Vagina (tissue), 2 donors: ENCODE measurements at places on chromosomes 4 and X.

GRCh38 chrX:39726771-39727170, 371.0 kb downstream of the BCOR start:
- DNase-seq, result no peak
- H3K27me3 ChIP-seq, result no peaks in the 10 kb centered on the region
- H3K4me1 ChIP-seq, result no peaks in the 10 kb centered on the region
- no peak overlapping the region for H3K4me3 ChIP-seq

- H3K36me3 ChIP-seq, result no peaks in the 10 kb centered on the region
- H3K4me1 ChIP-seq, result no peaks in the 10 kb centered on the region
- no peak overlapping the region for H3K27ac ChIP-seq
- H3K27me3 ChIP-seq, result no peaks in the 10 kb centered on the region
- H3K4me3 ChIP-seq, result no peak overlapping the region
- DNase-seq, result no peak
Observed at GRCh38 chr4:14644580-14645282, 357.6 kb upstream of the CPEB2 start.

- DNase-seq, result no peak
- H3K4me3 ChIP-seq, result no peak overlapping the region
- no peaks in the 10 kb centered on the region for H3K27me3 ChIP-seq
- H3K4me1 ChIP-seq, result no peaks in the 10 kb centered on the region
Observed at GRCh38 chrX:69795702-69796101, 179.8 kb downstream of the EDA start.

DNA sequence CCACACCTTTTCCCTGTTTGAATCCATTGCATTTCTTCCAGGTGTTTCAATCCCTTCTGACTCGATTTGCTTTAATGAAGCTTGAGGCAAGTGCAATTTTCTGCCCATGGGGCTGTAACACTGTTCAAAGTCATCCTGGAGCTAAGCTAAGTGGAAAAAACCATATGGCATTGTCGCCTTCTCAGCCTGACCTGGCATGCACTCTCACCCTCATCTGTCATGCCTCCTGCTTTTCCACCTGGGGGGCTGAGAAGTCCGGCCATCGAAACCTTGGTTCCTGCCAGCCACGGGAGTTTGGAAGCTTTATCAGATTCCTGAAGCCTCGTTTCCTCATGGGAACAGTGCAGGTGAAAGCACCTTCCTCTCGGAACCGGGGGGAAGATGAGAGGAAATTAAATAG, 38.2 kb downstream of the WFS1 start:
- no peak for DNase-seq
- H3K27me3 ChIP-seq, result no peaks in the 10 kb centered on the region
- no peaks in the 10 kb centered on the region for H3K36me3 ChIP-seq
- H3K4me1 ChIP-seq, result peaks cover 12% of the 10 kb centered on the region

DNA sequence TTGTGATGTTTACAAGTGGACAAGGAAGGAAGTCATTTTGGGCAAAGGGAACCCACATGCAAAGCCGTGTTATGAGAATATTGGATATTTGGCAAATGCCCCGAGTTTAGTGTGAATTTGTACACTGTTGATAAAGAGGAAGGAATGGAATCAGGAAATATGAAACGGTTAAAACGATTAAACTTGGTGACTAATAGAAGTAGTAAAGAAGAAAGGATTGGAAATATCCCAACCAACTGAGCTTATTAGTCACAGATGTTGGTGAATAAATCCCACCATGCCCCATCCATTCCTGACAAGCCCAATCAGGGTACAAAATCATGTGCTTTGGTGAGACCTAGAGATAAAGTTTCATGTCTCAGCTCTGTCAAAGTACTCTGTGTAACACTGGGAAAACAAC, 22.0 kb downstream of the ARHGAP24 start:
- H3K27me3 ChIP-seq, result no peaks in the 10 kb centered on the region
- H3K4me1 ChIP-seq, result peaks cover 37% of the 10 kb centered on the region
- no peak overlapping the region for H3K4me3 ChIP-seq
- H3K27ac ChIP-seq, result peak overlapping the region; percentile 46
- H3K36me3 ChIP-seq, result no peaks in the 10 kb centered on the region
- no peak for DNase-seq

GRCh38 chr4:114659386-114660008, 60.9 kb downstream of the UGT8 start:
- no peaks in the 10 kb centered on the region for H3K36me3 ChIP-seq
- no peaks in the 10 kb centered on the region for H3K27me3 ChIP-seq
- no peak overlapping the region for H3K27ac ChIP-seq
- no peak overlapping the region for H3K4me3 ChIP-seq

DNA sequence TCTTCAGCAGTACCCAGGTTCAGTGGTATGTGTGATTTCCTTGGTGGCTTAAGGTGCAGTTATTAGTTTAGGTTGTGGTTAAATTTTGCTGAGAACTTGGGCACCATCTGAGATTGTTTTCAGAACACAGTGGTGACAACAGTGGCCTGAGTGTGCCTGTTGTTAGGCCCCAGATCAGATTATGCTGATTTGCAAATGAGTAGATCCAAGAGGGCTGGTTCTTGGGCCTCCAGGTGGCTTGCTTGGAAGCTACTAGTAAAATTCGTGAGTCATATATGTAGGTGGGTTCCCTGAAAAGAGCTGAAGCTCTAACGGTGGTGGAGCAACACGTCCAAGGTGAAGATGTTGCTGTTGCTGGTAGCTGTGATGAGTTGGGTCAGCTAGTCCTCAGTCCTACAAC, 2619.6 kb downstream of the PCDH7 start:
- no peaks in the 10 kb centered on the region for H3K27me3 ChIP-seq
- no peaks in the 10 kb centered on the region for H3K4me1 ChIP-seq
- H3K27ac ChIP-seq, result no peak overlapping the region
- no peaks in the 10 kb centered on the region for H3K36me3 ChIP-seq
- H3K4me3 ChIP-seq, result no peak overlapping the region

DNA sequence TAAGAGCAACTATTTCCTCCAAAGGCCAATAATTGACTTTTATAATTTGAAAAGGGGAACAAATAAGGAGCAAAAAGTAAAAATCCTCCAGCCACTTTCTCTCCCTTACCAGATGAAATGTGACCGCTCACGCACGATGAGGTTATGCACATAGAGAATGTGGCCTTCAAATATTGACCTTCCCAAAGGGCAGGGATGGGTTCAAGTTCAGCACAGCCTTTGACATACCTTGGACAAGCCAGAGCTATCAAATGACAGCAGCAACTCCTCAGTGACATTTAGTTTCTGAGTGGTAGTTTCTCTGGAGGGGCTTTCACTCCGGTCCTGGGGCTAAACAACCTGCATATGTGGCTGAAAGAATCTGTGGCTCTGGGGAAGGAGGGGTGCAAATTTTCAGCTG, 50.7 kb downstream of the AMOT start:
- no peaks in the 10 kb centered on the region for H3K27me3 ChIP-seq
- H3K36me3 ChIP-seq, result no peaks in the 10 kb centered on the region
- no peak overlapping the region for H3K27ac ChIP-seq

GRCh38 chr4:8209181-8209874, 10.2 kb downstream of the SH3TC1 start:
- H3K27me3 ChIP-seq, result no peaks in the 10 kb centered on the region
- DNase-seq, result no peak
- H3K27ac ChIP-seq, result no peak overlapping the region
